ENCODE measurements at places on chromosomes 3 and 15. TPM values are rescaled to one million over a fixed set of nuclear protein-coding genes. Genes with fewer than 3 reads are reported as not detected.

TIGIT gene
- 0.21 TPM for total RNA-seq

SKOR1 gene
- 0.21 TPM for total RNA-seq

C3orf80 gene
- total RNA-seq: 1.0 TPM

NOX5 gene
- total RNA-seq: 0.16 TPM

GTF2A2 gene
- total RNA-seq: 37.9 TPM

GOLGA8T gene
- total RNA-seq: 0.37 TPM

SEMA3G gene
- total RNA-seq: 7.6 TPM

SLC15A2 gene
- total RNA-seq: 14.0 TPM

TMIE gene
- 0.26 TPM for total RNA-seq

RPP25 gene
- 5.2 TPM for total RNA-seq

GRCh38 chr3:156478891-156479290, 76.0 kb downstream of the SSR3 start:
- DNase-seq: no peak

GRCh38 chr3:152225201-152225600, 43.5 kb upstream of the MBNL1 start:
- no peak for DNase-seq

DNA sequence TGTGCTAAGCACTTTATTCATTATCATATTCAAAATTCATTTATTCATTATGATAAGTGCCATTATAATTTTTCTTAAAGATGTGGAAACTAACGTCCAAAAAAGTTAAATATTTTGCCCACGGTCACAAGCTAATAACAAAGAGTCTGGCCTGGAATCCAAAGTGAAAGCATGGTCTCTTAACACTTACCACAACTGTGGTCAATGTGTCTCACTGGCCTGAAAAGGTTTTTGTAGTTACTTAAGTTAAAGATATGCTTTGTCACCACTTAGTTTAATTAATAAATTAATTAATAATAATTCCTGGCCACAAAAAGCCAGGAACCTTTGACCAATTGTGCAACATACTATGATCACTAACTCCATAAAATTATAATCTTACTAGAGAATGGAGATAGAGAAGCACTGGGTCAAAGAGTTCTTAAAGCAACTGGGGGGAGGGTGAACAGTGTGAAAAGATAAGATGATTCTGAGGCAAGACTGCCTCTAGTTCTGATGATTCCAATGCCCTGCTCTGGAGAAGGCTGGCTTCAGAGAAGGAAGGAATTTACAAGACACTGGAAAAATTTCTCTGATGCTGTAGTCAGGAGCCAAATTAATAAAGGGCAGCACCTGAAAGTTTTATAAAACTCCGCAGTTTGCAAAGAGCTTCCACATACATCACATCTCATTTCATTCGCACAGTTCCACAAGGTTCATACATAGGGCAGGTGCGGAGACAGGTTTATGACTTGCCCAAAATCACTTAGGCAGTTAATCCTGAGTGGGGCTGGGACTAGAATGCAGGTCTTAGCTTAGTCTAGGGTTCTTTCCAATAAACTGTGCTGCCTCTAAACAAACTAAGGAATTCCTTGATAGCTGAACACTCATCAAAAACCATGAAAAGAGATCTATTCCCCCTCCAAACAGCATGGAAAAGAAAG, 32.5 kb downstream of the NPTN start:
- DNase-seq: no peak

DNA sequence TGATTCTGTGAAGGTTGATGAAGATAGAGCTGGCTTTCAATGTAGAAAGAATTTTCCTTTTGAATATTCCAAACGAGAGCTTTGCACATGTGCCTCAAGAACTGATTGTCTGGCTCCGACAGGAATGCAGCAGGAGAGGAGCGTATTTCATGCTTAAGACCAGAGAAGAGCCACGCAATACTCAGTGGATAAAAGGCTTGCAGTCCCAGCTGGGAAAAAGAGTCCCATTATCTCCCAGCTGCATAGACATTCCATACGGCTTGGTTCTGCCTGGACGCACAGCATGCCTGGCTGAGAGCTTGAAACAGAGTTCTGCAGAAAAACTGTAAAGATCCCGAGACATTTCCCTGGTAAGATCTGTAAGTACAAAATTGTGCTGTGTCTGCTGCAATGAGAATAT, at the start of gene CNTN6:
Gene CNTN6 (plus strand): TSS at position 254 of the 400 bp plus-strand sequence. CDS start 54,985 bp downstream, outside the sequence.
- DNase-seq: no peak

- DNase-seq: no peak
These were observed 68.3 kb upstream of the GLCE start for GRCh38 chr15:69092159-69092558.

DNA sequence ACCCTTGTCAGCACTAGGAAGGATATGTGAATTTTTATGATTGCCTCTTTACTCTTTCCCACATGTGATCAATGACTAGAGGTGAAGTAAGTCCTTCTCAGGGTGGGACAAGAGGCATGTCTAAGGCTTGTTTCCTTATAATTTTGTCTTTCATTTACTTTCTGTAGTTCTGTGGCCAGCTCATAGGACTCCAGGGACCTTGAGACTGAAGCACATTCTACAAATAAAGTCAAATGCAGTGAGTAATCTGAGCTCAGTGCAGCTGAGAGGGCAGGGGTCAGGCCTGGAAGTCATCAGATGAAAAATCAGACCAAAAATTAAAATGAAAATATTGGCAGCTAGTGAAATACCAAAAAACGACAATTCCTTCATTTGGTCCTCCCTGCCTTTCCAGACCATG, 424.7 kb upstream of the THBS1 start:
- DNase-seq: no peak

- DNase-seq: no peak
These were observed 1686.7 kb downstream of the SI start for GRCh38 chr3:163391407-163392181.

- no peak for DNase-seq
These were observed at the start of gene A4GNT for GRCh38 chr3:138132239-138132638. TSS of gene A4GNT (minus strand) at chr3:138132390. CDS start at chr3:138131256, 1,134 bp downstream.

DNA sequence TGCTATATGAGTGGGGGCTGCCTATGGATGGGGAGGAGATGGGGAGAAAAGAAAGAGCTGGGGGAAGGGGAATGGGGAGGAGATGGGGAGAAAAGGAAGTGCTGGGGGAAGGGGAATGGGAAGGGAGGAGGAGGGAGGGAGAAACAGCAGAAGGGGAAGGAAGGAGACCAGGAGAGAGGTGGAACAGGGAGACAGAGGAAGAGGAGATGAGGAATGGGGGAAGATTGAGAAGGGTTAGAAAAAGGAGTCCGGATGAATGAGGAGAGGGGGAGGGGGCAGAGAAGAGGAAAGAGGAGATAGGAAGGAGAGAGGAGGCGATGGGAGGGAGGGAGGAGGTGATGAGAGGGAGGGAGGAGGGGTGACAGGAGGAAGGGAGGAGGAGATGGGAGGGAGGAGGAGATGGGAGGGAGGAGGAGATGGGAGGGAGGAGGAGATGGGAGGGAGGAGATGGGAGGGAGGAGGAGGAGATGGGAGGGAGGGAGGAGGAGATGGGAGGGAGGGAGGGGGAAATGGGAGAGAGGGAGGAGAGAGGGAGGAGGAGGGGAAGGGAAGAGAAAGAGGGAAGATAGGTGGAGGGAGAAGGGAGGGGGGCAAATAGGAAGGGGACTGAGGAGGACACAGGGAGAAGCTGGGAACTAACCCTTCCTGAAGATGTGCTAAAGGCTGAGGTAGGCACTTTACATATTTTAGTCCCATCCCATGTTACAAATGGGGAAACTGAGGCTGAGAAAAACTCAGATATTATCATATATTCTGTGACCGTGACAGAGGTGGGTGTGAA, 6.6 kb upstream of the BCL2L10 start:
- DNase-seq: no peak

- no peak for DNase-seq
These were observed 18.8 kb downstream of the PSTPIP1 start for GRCh38 chr15:77013776-77014131.

DNA sequence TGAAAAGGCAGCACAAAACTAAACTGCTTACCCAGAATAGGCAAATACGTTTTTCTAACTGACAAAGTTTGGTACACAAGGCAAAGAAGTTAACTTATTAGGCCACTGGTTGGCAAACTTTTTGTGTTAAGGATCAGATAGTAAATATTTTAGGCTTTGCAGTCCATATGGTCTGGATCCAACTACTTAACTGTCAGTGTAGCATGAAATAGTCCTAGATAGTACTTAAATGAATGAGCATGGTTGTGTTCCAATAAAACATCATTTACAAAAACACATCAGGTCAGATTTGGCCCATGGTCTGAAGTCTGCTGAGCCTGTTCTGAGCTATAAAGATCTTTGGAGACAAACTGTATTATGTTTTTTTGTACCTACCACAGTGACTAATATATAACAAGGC, 136.9 kb downstream of the PCCB start:
- DNase-seq: no peak

- no peak for DNase-seq
These were observed 19.2 kb downstream of the SLC41A3 start for GRCh38 chr3:126064627-126065258.

GRCh38 chr3:183427876-183428446, 458 bp downstream of the MCF2L2 start:
- DNase-seq: no peak

GRCh38 chr3:71854096-71854495, 69.1 kb upstream of the PROK2 start:
- DNase-seq: no peak

DNA sequence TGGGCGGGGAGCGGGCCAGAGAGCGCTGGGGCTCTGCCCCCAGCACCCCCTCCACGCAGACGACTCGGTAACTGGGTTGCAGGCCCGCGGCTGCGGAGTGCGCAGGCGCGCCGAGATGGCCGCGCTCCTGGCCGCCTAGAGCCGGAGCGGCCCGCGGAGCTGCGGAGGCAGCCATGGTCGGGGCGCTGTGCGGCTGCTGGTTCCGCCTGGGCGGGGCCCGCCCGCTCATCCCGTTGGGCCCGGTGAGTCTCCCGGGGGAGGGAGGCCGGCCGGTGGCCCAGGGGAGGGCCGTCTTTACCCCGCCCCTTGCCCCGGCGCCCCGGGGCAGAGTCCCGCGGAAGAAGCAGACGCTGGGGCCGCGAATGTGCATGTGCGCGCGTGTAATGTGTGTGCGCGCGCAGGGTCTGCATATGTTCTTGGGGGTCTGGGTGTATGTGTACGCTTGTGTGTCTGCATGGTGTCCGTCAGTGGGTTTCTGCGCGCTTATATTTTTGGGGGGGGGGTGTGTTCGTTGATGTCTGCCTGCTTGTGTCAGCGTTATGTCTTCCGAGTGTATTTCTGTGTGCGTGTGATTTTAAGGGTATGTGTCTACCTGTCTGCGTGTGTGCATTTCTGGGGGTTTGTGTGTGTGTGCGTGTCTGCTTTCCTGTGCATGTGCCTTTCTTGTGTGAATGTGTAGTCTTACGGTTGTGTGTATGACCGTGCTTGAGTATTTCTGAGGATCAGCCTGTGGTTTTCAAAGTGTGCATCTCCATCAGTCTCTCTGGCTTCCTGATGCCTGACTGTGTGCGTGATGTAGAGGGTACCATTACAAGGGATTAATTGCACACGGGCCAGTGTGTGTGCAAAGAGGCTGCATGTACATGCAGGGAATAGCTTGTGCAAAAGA, at the start of gene ABHD14A:
Gene ABHD14A (plus strand): TSS at position 102 of the 889 bp plus-strand sequence. CDS start 72 bp downstream, at position 174.
- no peak for DNase-seq

DNA sequence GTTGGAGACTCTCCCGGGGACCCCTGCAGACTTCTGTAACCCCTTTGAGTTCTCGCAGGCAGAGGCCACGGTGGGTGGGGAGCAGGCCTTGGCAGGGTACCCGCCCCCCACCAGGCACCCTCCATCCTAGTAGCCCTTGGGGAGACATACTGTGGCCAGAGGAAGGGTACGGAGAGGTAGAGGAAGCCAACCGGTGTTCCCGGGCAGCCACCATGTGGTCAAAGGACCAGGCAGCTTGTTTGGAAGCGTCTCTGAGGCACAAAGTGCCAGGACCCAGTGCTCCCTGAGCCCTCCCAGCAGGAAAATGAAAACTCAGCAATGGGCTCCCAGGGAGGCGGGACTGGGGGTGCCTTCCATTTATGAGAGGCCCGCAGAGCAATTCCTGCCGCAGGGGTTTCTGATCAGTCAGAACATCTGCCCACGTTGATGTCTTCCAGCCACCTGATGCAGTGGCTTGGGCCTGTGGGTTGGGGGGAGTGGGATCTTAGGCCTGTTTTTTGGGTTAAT, 53.0 kb upstream of the CGNL1 start:
- no peak for DNase-seq

Measured in urinary bladder (tissue), 4 donors.